NCI-H524 treated with DMSO at 0.1 percent for 48 hours (cell line): ENCODE measurements at places on chromosomes 1 and 21.

GRCh38 chr1:181551249-181551648, 67.9 kb downstream of the CACNA1E start:
- no peak for DNase-seq

DNA sequence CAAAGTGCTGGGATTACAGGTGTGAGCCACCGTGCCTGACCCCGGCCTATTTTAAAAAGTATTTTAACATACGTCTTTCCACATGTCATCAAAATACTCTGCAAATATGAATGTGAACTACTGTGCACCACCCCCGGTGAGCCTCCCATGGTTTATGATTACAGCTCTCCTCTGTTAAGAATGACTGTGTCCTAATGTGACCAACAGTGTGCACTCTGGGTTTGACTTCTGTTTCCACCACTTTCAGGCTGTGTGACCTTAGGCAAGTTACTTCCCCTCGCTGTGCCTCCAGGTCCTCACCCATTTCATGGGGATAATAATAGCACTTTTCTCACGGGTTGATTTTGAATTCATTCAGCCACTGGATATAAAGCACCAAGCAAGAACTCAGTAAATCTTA, 14.7 kb downstream of the AMPD2 start:
- DNase-seq: no peak

DNA sequence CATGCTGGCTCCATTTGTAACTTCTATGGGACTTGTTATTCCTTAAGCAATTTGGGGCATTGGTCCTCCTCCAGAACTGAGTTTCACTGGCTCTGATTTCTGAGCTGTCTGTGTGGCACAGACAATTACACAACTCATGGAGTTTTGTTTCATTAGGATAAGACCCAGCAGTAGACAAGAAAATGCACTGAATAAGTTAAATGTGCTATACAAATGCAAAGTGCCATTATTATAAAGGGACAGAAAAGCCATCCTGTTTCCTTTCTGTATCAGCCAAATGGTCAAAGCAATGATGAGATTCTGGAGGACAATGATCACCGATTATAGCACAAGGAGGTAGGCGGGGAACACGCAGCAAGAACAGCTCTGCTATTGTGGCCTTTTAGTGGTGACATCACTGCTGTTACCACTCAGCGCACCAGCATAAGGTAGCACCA, 81.9 kb downstream of the CNIH3 start:
- no peak for DNase-seq

- no peak for DNase-seq
Observed at GRCh38 chr1:11828511-11828910, 19.1 kb downstream of the NPPA start.

GRCh38 chr1:246893191-246893939, 38.4 kb downstream of the AHCTF1 start:
- DNase-seq: no peak

DNA sequence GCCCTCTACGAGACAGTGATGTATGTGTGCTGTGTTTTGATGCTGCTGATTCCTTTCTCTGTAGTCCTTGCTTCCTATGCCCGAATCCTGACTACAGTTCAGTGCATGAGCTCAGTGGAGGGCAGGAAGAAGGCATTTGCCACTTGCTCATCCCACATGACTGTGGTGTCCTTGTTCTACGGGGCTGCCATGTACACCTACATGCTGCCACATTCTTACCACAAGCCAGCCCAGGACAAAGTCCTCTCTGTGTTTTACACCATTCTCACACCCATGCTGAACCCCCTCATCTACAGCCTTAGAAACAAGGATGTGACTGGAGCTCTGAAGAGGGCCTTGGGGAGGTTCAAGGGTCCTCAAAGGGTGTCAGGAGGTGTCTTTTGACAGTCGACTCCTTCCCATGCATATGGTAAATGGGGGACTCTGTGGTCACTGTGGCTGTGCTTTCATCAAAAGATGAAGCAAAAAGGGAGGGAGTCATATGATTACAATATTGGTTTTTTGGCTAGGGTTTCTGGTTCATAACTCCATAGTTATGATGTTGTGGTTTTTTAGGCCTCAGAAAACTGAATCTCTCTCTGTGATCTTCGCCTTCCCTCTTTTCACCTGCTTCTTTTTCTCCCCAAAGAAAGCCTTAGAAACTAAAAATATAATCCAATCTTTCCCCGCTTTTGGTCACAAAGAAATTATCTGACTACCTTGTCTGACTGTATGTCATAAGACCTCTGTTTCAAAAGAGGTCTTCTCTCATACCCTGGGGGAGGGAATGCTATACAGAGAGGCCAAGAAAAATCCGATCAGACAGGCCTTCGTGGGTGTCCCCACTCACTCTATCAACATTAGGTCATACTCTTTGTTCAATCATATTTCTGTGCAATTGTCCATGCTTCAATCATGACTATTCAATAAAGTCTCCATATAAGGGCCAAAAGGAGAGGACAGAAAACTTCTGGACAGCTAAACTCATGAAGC, 4.2 kb downstream of the OR2T1 start:
- DNase-seq: no peak

GRCh38 chr1:204152310-204153044, 633 bp upstream of the ETNK2 start:
- DNase-seq: no peak

GRCh38 chr1:193626695-193627094, 440.3 kb upstream of the B3GALT2 start:
- DNase-seq: no peak

GRCh38 chr21:39634507-39634906, 21.8 kb downstream of the B3GALT5 start:
- no peak for DNase-seq

GRCh38 chr1:161989786-161990185, 33.9 kb downstream of the OLFML2B start:
- no peak for DNase-seq

DNA sequence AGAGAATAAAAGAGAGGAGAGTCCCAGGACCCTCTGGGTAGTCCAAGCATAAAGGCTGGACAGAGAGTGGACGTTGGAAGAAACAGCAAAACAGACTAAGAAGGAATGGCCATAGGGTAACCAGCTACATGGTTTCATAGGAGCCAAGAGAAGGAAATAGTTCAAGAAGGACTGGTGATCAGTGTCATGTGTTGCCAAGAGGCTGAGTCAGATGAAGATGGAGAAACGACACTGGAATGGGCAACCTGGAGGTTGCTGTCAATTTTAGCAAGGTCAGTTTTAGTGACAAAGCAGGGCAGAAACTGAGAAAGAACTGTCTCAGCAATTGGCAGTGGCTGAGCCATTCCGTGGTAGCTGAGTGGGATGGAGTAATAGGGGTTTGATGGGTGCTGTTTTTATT, 41.4 kb downstream of the HMGB4 start:
- no peak for DNase-seq

DNA sequence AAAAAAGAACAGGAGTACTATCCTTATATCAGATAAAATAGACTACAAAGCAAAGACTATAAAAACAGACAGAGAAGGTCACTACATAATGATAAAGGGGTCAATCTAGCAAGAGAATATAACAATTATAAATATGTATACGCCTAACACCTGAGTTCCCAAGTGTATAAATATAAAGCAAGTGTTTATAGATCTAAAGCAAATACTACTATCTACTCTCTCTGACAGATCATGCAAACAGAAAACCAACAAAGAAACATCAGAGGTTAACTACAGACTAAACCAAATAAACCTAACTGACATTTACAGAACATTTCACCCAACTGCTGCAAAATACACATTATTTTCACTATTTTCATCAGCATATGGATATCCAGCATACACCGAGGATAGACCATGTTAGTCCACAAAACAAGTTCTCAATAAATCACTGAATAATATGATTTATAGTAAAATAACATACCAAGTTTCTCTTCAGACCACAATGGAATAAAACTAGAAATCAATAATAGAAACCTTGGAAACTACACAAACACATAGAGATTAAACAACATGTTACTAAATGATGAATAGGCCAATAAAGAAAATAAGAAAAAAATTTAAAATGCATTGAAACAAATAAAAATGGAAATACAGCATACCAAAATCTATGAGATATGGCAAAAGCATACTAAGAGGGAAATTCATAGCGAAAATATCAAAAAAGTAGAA, 22.7 kb downstream of the UCHL5 start:
- DNase-seq: no peak

- no peak for DNase-seq
Observed at GRCh38 chr1:213988507-213989001, 781 bp downstream of the PROX1 start.
